ENCODE measurements at places on chromosomes 5 and 9.
A peak's percentile ranks its signal among the peaks of the same experiment; 100 is the strongest.

GRCh38 chr5:170737591-170737990 is 45.9 kb upstream of the GABRP start:
- DNase-seq, result no peak

GRCh38 chr5:175285261-175285660 is 158.7 kb downstream of the DRD1 start:
- peak; percentile 4 for DNase-seq

GRCh38 chr9:17090041-17090440 is 44.8 kb upstream of the CNTLN start:
- DNase-seq, result peak; percentile 10

- DNase-seq, result no peak
Observed at GRCh38 chr5:21893161-21893560, 960.0 kb downstream of the CDH12 start.

GRCh38 chr9:95370064-95370463 is 52.6 kb upstream of the FANCC start:
- no peak for DNase-seq

DNA sequence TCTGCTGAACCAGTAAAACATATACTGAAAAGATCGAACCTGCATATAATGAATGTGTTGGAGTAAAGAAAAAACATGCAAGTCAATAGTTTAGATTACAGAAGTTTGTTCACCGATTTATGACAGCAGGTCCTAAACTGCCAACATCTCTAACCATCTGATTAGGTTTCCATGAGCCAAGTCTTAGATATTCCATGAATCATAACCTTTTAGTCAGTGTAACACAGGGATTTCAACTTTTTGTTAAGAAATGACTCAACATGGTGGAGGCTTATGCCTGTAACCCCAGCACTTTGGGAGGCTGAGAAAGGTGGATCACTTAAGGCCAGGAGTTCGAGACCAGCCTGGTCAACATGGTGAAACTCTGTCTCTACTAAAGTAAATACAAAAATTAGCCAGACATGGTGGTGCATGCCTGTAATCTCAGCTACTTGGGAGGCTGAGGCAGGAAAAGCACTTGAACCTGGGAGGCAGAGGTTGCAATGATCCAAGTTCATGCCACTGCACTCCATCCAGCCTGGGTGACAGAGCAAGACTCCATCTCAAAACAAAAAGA is 38.7 kb downstream of the APC start:
- DNase-seq, result peak; percentile 82

GRCh38 chr5:83528439-83528769 is 56.9 kb downstream of the VCAN start:
- no peak for DNase-seq

DNA sequence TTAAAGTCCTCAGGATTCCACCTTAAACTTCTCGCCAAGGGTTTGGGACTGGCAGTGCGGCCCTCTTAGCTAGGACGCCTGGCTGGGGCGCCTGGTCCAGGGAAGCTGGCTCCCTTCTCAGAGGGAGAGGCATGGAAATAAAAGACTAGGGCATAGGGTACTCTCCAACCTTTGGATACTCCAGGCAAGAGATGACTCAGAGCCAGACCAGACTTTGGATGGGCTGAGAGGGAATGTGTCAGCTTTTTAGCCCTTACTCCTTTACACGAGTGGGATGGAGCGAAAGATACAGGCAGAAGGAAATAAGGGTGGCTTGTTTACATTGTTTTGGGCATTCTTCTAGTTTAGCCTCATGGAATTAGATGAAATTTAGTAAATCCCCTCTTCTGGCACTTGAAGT is 48.2 kb downstream of the IL31RA start:
- DNase-seq, result peak; percentile 79

GRCh38 chr9:128316421-128316820 is 5.8 kb downstream of the TRUB2 start:
- no peak for DNase-seq

- no peak for DNase-seq
Observed at GRCh38 chr9:113997610-113998009, 80.5 kb downstream of the AMBP start.

- no peak for DNase-seq
Observed at GRCh38 chr5:169356181-169356580, 55.2 kb upstream of the SLIT3 start.

DNA sequence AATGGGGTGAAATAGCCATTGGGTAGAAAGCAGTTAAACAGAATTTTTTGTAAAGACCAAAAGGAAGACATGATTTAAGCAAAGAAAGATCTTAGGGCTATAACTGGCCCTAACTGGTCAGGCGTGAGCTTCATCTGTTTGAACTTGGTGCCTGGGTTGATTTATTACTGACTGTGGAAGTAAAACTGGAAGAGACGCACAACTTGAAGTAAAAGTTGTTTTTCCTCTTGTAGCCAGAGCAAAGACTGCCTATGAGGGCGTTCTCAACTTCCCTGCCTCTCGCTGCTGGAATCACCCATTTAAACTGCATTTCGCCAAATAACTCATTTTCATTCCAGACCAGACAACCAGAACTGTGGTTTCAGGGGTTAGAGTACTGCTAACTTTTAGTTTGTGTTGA is 1.5 kb downstream of the THBS4 start:
- no peak for DNase-seq

GRCh38 chr9:129596541-129597331 is 24.2 kb downstream of the C9orf50 start:
- peak; percentile 91 for DNase-seq

GRCh38 chr5:163540696-163541095 is 35.3 kb downstream of the MAT2B start:
- DNase-seq, result no peak

GRCh38 chr9:79477955-79478771 is 93.6 kb upstream of the TLE4 start:
- peak; percentile 49 for DNase-seq

DNA sequence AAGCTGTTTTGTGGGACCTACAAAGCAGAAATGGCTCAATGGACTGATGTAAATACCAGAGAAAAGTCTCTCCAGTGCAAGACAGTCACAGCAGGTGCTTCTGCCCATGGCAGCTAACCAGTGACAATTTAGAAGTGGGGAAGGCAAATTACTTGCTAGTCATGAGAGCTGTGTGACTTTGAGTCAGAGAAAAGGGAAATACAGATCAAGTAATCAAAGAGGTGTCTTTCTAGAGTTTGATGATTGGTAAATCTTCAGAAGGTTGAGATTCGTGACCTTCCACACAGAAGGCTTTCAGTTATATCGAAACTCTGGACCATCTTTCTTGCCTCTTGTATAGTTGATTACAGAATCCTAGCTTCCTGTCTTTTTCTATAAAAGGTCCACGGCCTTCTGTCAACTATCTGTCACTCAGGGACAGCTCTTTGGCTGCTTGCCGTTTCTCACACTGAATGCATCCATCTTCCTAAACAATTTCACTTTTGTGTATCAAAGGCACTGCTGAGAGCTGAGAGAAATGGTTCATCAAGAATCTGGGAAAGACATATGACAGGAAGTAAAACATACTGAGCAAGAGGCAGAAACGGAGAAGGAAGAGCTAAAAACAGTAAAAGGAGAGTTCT is 993.9 kb upstream of the ACO1 start:
- DNase-seq, result no peak

DNA sequence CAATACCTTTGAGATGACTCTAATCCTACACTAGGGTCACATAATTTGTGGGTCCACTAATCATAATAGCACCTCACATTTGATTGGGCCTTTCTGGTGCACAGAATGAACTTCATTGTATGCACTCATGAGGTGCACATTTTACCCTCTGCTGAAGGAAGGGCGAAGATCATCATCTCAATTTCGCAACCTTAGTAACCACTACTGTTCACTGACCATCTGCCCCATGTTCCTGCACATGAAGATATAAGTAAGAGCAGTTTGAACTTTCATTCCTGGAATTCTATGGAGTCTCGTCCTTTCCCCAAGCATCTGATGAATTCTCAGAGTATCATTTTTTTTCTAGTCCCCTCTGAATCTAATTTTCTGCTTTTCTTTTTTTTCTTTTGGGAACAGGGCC is 21.2 kb downstream of the GAS1 start:
- DNase-seq, result no peak

DNA sequence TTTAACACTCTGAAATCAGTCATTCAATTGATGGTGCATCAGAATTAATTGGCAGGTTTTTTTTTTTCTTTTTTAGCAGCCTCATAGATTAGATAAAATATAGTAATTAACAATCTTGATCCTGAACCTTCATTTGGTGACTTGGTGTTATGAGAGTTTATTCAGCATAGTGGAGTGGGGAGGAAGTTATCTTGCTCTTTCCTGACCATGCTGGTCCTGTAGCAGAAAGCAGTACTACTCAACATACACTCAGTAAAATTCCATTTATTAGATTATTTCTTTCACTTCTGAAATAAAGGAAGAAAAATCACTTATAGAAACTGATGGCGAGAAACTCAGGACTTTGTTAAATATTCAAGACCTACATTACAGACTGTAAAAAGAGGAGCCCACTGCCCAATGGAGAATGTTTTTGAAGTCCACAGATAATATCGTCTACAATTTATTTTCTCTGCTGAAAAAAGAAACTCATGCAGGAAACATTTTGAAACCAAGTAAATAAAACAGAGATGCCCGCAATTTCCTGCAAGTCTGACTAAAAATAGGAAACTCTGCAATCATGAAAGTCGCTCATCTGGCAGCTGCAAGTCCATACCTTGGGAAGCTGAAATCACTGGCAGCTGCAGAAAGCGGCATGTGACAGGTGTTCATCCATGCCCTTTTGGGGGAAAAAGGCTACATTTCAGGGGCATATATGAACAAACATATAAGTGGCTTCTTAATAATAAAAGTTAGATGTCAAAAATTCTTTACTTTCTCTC is 233.2 kb upstream of the RFX3 start:
- DNase-seq, result peak; percentile 18

GRCh38 chr5:166767858-166768257 is 1523.6 kb upstream of the WWC1 start:
- no peak for DNase-seq

- DNase-seq, result peak; percentile 85
Observed at GRCh38 chr5:132830436-132831094, at the start of gene SHROOM1. TSS of gene SHROOM1 (minus strand) at chr5:132830647. CDS start at chr5:132826140, 4,507 bp downstream.

- no peak for DNase-seq
Observed at GRCh38 chr9:98201102-98201501, 8.7 kb upstream of the CORO2A start.

- no peak for DNase-seq
Observed at GRCh38 chr9:133237035-133237731, 28.1 kb upstream of the OBP2B start.

DNA sequence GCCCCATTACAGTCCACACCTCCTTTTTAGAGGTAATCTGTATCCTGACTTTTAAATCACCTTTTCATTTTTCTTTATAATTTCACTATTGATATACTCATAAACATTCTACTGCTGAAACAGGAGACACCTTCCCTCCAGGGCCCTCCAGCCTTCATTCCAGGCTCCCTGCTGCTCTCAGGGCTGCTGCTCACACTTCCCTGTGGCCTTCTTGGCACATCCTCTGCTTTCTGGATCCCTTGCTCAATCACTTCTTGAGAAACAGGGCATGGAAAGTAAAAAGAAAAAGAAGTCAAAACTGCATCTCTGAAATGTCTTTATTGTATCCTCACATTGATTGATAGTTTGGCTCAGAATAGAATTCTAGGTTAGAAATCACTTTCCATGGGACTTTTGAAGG is 19.3 kb upstream of the WNT8A start:
- DNase-seq, result no peak

DNA sequence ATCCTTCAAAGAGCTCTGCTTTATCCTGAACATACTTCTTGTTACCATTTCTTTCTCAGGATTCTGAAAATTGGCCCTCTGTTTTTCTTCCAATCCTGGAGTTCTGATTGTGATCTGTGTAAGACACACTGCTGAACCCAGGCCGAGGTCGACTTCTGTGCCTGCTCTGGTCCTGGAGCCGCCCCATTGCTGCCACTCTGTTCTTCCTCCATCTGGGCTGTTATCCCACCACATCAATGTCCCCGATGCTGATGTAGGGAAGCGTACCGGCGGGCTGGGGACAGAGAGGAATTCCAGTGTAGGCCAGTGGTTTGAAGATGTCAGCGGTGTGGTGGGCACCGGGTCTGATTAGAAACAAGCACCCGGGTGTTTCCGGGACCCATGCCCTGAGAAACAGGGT is 102.5 kb downstream of the LIFR start:
- DNase-seq, result no peak

GRCh38 chr9:121807069-121807822 is 155.8 kb downstream of the DAB2IP start:
- no peak for DNase-seq

- peak; percentile 5 for DNase-seq
Observed at GRCh38 chr5:62596096-62596495, 17.5 kb downstream of the LRRC70 start.

DNA sequence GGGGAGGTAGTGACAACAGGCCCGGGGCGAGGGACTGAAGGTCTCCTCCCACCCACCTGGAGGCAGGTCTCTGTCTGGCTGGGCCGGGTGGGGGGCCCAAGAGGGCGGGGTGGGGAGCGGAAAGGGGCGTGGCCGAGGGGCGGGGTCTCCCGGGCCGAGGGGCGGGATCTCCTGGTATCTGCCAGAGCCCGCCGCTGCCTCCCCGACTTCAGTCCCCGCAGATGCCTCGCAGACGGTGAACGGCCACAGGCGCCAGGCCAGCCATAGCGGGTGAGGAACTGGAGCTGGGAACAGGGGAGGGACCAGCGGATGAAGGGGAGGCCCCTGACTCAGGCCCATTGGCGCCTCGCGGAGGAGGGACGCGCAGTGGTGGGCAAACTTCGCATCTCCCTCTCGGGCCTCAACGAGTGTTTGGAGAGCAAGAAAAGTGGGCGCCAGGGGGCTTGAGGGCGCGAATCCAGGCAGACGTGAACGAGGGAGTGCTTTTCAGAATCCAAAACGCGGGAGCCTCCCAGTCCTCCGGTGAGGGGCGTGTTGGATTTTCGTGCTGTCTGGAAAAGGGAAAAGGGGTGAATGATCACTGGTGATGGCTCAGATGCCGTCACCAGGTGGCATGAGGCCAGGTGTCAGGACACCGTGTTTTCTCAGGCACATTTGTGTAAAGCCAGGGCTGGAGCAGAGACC is at the start of gene ADGRD2:
Gene ADGRD2 (plus strand): TSS at position 211 of the 684 bp plus-strand sequence. CDS start 1,216 bp downstream, outside the sequence.
- DNase-seq, result peak; percentile 7

- no peak for DNase-seq
Observed at GRCh38 chr9:71614409-71615010, 153.8 kb downstream of the CEMIP2 start.

DNA sequence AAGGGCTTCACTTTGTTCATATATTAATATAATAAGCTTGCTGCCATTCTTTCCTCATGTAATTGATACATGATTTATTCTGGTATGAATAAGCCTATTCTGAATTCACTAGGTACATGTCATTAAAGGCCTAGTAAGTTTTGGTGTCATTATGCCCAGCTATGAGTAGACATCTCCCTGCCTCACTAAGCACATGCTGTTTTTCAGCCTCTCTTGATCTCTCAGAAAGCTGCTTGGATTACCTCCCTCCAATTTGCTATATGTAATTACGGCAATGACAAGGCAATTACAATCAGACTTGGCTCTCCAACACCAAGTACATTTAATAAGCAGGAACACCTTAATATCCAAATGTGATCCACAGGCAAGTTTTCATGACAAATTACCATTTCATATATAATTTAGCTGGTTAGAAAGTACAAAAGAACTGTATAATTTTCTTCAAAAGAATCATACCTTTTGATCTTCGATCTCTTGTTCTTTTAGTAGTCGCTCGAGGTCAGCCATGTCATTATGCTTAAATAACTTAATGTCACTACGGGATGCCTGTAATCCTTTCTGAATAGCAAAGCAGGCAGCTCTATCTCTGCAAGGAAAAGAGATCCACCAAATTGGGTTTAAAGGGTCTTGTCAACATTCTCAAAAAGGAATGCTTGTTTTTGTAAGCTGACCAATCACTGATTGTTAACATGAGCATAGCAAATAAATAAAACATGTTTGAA is 56.3 kb downstream of the SPTLC1 start:
- no peak for DNase-seq
